ENCODE measurements at places on chromosomes 13 and 19. TPM values are rescaled to one million over a fixed set of nuclear protein-coding genes. Genes with fewer than 3 reads are reported as not detected.

The ZNF333 gene
- total RNA-seq, result 7.2 TPM

The KIR2DL4 gene
- not detected for total RNA-seq

The PLEKHA4 gene
- total RNA-seq, result 15.1 TPM

The KLC3 gene
- not detected for total RNA-seq

The UGGT2 gene
- 23.6 TPM for total RNA-seq

The FBXW9 gene
- 5.8 TPM for total RNA-seq

GRCh38 chr19:51027126-51027806, 850 bp upstream of the KLK11 start:
- DNase-seq, result no peak

- DNase-seq, result no peak
These were observed at the start of gene NCAN for GRCh38 chr19:19211499-19212420. Gene NCAN, plus strand, starts transcription at chr19:19211958. Its CDS starts 4,996 bp downstream, at chr19:19216954.

- no peak for DNase-seq
These were observed 106.8 kb downstream of the STOML3 start for GRCh38 chr13:38883783-38884182.

DNA sequence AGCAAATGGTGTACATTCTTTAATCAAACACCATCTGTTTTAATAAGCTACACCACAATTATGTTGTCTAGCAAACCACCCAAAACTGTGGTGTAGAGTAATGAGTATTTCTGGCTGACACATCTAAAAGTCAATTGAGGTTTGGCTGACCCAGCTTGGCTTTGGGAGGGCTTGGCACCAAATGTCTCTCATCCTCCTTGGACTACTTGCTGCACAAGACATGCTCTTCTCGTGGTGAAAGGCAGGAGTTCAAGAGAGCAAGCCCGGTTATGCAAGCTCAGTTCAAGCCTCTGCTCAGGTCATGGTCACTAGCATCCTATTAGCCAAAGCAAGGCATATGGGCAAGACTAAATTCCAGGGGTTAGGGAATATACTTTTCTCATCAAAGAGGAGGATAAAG, 37.1 kb downstream of the LACC1 start:
- DNase-seq, result no peak

- no peak for DNase-seq
These were observed 14.6 kb downstream of the IGFL3 start for GRCh38 chr19:46109876-46110275.

GRCh38 chr19:15262011-15262410, 29.8 kb upstream of the EPHX3 start:
- no peak for DNase-seq

DNA sequence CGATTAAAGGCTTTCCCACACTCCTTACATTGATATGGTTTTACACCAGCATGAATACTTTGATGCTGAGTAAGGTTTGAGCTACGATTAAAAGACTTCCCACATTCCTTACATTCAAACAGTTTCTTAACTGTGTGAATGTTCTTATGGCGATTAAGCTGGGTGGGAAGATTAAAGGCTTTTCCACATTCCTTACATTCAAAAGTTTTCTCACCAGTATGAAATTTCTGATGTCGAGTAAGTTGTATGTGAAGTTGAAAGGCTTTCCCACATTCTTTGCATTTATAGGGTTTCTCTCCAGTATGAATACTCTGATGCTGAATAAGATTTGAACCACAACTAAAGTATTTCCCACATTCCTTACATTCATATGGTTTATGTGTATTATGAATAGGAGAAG, 20.0 kb downstream of the ZNF780B start:
- peak; percentile 9 for DNase-seq

- no peak for DNase-seq
These were observed 64.7 kb downstream of the GPR12 start for GRCh38 chr13:26695891-26696311.

- no peak for DNase-seq
These were observed 68.6 kb downstream of the FOXO1 start for GRCh38 chr13:40597735-40598365.

All from HFFc6 (cell line).